ENCODE measurements at places on chromosomes 6 and 20. TPM values are rescaled to one million over a fixed set of nuclear protein-coding genes. Genes with fewer than 3 reads are reported as not detected.

DNA sequence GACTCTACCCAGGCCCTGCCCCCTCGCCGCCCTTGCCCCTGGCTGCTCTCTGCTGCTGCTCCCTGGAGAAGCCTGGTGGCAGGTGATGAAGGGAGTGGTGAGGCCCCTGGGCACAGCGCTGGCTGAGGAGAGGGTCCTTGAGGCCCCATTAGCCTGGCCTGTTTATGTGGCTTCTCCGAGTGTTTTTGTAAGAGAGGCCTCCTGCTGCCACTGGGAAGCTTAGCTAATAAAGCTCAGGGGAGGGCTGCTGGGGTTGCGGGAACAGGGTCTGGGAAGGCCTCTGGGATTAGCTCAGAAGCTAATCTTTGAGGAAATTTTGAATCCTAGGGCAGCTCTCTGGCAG lies 15.5 kb downstream of the EBF4 start:
- DNase-seq = no peak

GRCh38 chr20:10427060-10427692 lies 6.8 kb downstream of the MKKS start:
- peak; percentile 76 for DNase-seq

DNA sequence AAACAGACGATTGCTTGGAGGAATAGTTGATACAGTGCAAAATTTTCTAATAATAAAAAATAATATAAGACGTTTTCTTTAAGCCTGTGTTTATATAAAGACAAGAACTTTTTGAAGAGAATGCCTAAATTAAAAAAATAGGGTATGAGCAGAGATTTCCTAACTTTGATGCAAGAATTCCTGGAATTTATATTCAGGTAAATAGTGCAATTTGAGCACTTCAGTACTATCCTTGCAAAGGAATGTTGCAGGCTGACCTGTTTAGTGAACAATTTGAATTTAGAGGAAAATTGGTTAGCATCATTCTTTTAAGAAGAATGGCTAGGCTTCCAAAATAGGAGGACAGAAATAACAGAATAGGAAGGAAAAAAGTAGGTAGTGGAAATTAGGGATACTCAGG lies 1172.3 kb downstream of the HACE1 start:
- DNase-seq = no peak

DNA sequence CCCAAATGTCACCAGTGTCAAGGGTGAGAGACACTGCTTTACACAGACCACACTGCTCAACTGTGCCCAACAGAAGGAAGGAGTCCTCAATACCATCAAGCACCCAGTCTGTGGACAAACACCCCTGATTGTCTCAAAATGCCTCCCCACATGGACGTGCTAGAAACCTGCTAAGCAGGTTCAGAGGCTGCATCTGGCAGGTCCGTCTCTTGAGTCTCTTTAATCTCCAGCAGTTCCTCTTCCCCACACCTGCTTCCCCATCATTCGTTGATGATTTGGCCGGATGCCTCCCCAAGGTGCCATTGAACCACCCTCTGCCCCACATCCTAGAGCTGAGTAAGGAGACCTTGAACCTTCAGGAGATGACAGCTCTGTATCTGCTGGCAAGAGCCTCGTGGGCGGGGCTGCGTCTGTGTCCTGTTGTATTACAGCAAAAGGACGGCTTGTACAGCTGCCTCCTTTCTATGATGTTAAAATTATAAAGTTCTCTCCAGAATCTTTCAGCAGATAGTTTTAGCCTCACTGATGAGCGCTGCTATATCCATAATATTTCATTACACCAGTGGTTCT lies 179.2 kb downstream of the PREX1 start:
- DNase-seq = no peak

The SFTA2 gene
- total RNA-seq = not detected

DNA sequence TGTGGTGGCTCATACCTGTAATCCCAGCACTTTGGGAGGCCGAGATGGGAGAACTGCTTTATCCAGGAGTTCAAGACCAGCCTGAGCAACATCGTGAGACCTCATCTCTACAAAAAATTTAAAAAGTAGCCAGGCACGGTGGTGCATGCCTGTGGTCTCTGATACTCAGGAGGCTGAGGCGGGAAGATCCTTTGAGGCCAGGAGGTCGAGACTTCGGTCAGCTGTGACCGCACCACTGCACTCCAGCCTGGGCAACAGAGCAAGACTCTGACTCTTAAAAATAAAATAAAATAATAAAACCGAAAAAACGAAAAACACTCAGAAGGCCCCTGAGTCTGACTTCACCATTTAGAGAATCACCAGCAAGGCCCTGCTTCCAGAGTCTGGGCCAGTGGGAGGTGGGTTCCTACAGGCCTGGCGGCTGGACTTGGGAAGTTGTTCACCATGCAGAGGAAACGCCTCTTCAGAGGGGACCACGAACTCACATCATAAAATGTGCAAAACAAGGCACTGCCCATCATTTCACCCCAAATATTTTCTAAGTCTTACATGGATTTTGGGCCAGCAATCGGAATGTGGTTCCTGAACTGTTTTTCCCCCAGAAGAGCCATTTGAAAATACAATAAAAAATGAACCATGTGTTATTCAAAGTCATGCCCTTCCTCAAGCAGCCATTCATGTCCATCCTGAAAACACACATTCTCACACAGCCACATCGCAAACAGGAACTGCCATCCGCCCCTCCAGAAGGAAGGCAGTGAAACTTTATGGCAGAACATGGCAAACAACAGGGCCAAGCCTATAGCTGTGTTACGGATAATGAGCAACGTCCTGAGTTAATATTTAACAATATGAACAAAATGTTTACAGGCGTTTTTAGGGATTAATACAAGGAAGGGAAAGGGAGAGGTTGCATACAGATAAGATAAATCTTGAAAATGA lies 57.8 kb downstream of the SLC22A23 start:
- DNase-seq = no peak

- no peak for DNase-seq
These were observed 43.6 kb upstream of the CCN6 start for GRCh38 chr6:112010328-112010727.

DNA sequence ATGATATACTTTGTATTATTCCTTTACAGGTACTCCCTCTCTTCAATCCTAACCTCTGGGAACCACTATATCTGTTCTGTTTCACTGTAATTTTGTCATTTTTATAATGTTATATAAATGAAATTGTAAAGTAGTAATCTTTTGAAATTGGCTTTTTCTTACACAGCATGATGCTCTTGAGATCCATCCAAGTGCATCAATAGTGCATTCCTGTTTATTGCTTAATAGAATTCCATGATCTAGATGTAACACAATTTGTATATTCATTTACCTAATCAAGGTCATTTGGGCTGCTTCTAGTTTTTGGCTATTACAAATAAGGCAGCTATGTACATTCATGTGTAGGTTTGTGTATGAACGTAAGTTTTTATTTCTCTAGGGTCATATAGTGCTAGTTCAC lies 174.6 kb downstream of the KHDC1L start:
- no peak for DNase-seq

The ESR1 gene
- 1.9 TPM for total RNA-seq

The APOM gene
- 3.8 TPM for total RNA-seq

DNA sequence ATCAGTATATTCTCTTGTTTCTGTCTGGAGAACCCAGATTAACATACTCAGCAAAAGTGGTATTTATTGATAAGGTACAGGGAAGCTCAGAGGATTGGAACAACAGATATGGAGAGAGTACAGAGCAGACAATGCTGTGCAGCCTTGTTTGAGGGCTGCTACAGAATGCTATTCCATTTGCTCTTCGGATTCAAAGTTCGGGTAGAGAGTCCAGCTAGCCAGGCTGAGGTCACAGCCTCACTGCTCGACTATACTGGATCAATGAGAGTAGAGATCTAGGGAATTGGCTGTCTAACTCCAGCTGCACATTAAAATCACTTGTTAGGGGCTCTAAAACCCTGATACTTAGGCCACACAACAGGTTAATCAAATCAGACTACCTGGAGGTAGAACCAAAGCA lies 200.1 kb upstream of the BTBD3 start:
- no peak for DNase-seq
